Tibial nerve (tissue), 4 donors: ENCODE measurements at places on chromosomes 6 and 20. TPM values are rescaled to one million over a fixed set of nuclear protein-coding genes. Genes with fewer than 3 reads are reported as not detected.

BCAS4 gene
- total RNA-seq = 0.84 TPM

SEL1L2 gene
- total RNA-seq = not detected

FRK gene
- 0.78 TPM for total RNA-seq

PLCB1 gene
- 41.6 TPM for total RNA-seq

ZKSCAN3 gene
- total RNA-seq = 9.2 TPM

GRCh38 chr6:35378261-35378660 lies 35.9 kb downstream of the PPARD start:
- no peaks in the 10 kb centered on the region for H3K4me1 ChIP-seq
- H3K27ac ChIP-seq = no peak overlapping the region
- no peaks in the 10 kb centered on the region for H3K36me3 ChIP-seq
- no peak for DNase-seq

GRCh38 chr6:33633084-33633461 lies 12.0 kb downstream of the ITPR3 start:
- H3K27me3 ChIP-seq = no peaks in the 10 kb centered on the region
- no peak for DNase-seq
- peak overlapping the region; percentile 44 for H3K27ac ChIP-seq
- no peaks in the 10 kb centered on the region for H3K36me3 ChIP-seq
- H3K4me3 ChIP-seq = peak overlapping the region; percentile 42

DNA sequence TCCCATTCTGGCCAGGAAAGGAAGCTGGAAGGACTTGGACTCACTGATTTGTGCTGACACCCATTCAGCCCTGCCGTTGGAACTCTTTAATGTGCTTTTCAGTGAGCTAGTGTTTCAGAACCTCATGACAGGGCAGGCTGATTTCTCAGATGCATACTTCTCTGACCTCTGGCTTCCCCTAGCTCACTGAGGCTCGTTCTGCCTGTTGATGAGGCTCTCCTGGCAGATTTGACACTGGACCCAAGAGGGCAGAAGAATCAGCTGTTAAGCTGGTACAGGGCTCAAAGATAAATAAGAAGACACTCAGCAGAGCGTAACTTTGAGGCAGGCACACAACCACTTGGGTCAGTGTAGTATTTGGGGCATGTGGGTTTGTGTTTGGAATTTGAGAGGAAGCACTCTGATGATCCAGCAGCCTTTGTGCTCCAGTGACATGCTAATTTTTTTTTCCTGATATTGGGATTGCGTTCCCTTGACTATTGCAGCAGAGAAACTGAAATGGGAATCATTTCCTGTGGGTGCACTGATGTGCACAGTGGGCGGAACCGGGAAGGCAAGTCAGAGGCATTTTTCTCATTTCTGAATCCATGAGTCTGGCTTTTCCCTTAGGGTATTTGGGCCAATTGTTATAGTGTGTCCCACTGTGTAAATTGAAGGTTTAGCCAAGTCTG lies 80.2 kb downstream of the CARMIL1 start:
- DNase-seq = no peak
- H3K27me3 ChIP-seq = no peaks in the 10 kb centered on the region
- H3K4me1 ChIP-seq = peaks cover 12% of the 10 kb centered on the region

GRCh38 chr6:68709882-68710281 lies 74.8 kb downstream of the ADGRB3 start:
- DNase-seq = no peak
- no peaks in the 10 kb centered on the region for H3K4me1 ChIP-seq
- H3K27me3 ChIP-seq = no peaks in the 10 kb centered on the region
- no peaks in the 10 kb centered on the region for H3K36me3 ChIP-seq

DNA sequence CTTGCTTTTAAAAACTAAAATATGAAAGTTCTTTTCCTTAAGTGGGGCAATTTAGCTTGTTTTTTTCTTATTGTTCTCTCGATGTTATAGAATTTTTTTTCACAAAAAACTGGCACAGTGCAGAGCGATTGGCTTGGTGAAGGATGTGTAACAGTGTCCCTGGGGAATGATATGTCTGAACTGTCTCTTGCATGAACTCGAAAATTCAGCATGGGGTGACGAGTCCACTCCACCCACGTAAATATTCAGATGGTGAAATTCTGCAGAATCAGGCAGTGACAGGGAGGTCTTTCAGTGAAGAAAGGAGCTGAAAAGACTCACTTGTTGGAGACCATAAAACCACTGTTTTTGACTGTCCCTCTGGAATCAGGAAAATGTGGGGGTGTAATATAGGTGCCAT lies 505.3 kb downstream of the MMUT start:
- H3K27ac ChIP-seq = no peak overlapping the region
- H3K27me3 ChIP-seq = no peaks in the 10 kb centered on the region
- no peaks in the 10 kb centered on the region for H3K4me1 ChIP-seq
- no peaks in the 10 kb centered on the region for H3K36me3 ChIP-seq

DNA sequence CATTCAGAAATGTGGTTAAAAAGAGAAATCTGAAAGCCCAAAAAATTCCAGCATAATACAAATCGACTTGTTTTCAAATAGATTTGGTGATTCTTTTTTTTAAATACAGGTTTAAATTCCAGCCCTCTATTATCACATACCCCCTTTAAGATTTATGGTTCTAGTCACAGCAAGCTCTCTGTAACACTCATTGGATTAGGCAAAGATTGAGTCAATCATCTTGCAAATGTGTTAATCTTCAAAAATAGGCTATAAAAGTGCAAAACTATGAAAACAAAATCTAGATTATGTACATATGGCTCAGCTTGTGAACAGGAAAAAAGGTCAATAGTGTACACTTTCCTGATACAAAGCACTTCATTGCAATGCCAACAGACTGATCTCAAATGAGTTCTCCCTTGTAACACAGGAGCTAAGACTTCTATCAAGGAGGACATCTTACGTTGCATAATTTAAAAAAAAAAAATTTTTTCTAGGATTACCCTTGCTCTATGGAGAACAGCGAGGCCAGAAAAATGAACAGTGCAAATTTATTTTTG lies 26.2 kb downstream of the ZNF217 start:
- H3K36me3 ChIP-seq = peaks cover 13% of the 10 kb centered on the region
- no peak for DNase-seq
- no peaks in the 10 kb centered on the region for H3K4me1 ChIP-seq
- no peak overlapping the region for H3K4me3 ChIP-seq
- H3K27ac ChIP-seq = no peak overlapping the region
- no peaks in the 10 kb centered on the region for H3K27me3 ChIP-seq

DNA sequence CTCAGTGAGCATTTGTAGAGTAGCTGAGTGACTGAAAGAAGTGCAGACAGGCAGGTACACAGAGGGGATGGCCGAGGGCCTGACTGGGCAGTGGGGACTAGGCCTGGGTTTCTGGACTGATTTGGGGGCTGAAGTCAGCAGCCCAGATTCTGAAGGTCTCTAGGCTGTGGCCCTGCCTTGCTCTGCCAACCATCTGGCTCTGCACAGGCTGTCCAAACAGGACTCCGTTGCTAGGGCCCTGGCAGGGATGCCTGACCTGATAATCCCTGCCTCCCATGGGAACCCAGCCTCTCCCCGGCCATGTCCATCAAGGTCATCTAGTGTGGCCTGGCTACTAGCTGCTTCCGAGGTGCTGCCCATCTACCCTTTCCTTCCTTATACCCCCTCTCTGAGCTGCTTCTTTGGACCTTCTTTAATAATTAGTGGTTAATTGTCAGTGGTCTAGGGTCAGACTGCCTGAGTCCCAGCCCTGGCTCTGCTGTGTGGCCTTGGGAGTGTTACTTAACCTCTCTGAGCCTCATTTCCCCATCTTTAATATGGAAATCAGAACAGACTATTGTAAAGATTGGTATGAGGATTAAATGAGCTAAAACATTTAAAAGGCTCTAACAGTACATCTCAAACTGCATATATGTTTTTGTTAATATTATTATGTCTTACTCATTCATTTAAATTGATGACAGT lies 137.9 kb downstream of the VEGFA start:
- H3K36me3 ChIP-seq = no peaks in the 10 kb centered on the region
- no peaks in the 10 kb centered on the region for H3K4me1 ChIP-seq
- H3K4me3 ChIP-seq = no peak overlapping the region

DNA sequence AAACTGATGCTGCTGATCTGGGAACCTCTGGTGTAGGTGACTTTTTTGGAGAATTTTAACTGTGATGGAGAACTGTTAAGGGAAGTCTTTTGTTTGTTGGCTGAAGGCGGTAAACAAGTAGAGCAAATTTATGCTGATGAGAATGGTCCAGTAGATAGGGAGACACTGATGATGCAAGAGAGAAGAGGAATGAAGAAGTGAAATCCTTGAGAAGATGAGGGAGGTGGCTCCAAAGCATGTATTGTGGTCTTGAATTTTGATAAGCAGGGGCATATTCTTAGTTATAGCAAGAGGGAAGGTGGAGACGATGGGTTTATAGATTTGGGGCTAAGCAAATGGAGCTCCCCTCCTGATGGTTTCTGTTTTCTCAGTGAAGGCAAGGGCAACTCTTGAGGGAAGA lies 22.0 kb downstream of the MAPK14 start:
- peaks cover 27% of the 10 kb centered on the region for H3K4me1 ChIP-seq
- no peaks in the 10 kb centered on the region for H3K27me3 ChIP-seq
- DNase-seq = no peak
- H3K27ac ChIP-seq = no peak overlapping the region
- H3K4me3 ChIP-seq = no peak overlapping the region

DNA sequence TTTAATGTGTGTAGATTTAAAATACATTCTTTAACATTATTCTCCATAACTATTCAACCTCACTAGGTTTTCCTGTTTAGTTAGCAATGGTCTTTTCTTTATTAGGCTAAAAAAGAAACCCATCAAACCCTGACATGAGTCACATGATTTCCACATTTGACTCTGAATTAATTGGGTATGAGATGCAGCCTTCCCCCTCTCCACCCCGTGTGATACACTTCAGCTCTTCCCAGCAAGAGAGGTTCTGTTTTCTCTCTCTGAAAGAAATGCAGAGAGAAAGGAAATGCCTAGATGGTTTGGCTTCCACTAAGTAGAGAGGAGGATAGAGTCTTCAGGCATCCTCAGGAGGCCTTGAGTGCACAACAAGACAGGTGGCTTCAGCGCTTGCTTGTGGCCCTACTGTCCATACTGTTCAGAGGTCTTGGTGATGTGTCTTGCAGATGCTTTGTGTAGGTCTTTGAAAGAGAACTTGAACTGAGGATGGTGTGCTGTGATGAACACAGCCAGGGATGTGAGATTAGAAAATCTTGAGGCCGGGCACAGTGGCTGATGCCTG lies 17.3 kb downstream of the FARS2 start:
- no peak overlapping the region for H3K4me3 ChIP-seq
- H3K27ac ChIP-seq = no peak overlapping the region
- H3K27me3 ChIP-seq = no peaks in the 10 kb centered on the region
- H3K36me3 ChIP-seq = no peaks in the 10 kb centered on the region
- no peak for DNase-seq
